GM12878 (cell line): ENCODE measurements at places on chromosomes 11 and 22. TPM values are rescaled to one million over a fixed set of nuclear protein-coding genes. Genes with fewer than 3 reads are reported as not detected.

The PLAAT5 gene
- polyA plus RNA-seq = not detected in 2 replicates

The RIMBP3C gene
- polyA plus RNA-seq = 0.14 TPM in 1 of 2 replicates, not detected in the other

The QSER1 gene
- polyA plus RNA-seq = 2.5 and 4.5 TPM in 2 replicates

The HBB gene
- polyA plus RNA-seq = not detected in 2 replicates

The UBQLN3 gene
- not detected in 2 replicates for polyA plus RNA-seq

The PATE2 gene
- polyA plus RNA-seq = 0.09 TPM in 1 of 2 replicates, not detected in the other

The GAS2L1 gene
- polyA plus RNA-seq = 0.08 TPM in 1 of 2 replicates, not detected in the other
